ENCODE measurements at places on chromosomes 4 and X.

DNA sequence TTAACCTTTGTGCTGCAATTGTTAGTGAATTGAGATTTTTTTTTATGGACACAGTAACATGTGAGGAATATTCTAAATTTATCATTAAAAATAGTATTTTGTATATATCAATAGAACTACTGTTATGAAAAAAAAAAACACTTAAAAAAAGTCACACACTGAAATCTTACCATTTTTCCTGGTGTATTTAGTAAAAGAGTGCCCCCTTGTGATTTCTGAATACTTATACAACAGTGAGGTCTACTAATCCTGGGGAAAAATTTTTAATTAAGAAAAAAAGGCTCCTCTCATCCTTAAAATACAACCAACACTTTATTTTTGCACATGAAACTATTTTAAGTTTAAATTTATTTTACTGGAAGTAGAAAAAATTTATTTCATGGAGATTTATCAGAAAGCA is 56.4 kb upstream of the SPOCK3 start:
- DNase-seq, result peak; percentile 14

DNA sequence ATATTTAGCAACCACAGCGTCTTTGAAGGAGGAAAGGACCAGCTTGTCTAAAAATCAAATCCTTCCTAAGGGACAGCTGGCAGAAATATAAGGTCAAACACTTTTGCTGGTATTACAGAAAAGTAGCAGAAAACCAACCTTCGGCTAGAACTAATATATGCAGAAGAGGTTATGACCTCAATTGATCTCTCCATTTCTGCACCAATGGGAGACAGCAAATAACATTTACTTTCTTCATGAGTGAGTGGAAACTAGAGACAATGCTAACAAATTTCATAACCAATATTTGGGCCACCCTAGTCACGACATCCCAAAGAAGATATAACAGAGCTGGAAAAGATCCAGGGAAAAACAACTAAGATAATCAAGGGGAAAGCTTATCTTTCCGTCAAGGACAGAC is 247.0 kb upstream of the FTHL17 start:
- no peak for DNase-seq

GRCh38 chrX:123570011-123570590 is 162.8 kb downstream of the THOC2 start:
- no peak for DNase-seq

DNA sequence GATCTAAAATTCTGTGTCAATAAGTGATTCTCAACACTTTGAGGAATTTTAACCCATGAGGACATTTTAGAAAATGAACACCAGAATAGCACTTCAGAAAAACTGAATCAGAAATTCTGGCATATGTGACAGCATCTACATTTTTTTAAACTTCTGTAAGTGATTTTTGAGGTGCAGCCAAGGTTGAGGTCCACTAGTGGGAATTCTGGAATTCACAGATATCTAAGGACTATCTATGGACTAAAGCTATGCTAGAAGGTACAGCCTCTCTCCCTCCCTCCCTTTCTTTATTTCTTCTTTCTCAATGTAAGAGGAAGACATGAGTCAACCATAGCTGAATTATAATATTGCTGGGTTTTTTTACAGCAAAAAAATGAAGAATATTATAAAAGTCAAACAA is 508.2 kb upstream of the ATOH1 start:
- DNase-seq, result no peak

DNA sequence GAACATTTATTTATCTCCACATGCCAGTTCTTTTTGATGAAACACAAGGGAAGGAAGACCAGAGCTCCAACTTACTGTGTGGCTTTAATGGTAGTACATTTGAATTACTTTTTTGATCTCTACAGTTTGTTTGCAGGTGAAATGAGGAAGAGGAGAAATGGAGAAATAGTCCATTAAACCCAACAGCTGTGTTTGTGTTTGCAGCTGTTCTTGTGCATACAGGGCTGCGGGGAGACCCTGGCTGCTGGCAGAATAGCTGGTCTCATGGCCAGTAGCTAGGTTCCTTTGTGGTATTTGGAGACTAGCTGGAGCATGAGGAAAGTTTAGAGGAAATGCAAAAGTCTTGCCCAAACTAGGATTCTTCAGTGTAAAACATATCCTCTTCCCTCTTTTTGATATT is 374.8 kb downstream of the GPAT3 start:
- no peak for DNase-seq

DNA sequence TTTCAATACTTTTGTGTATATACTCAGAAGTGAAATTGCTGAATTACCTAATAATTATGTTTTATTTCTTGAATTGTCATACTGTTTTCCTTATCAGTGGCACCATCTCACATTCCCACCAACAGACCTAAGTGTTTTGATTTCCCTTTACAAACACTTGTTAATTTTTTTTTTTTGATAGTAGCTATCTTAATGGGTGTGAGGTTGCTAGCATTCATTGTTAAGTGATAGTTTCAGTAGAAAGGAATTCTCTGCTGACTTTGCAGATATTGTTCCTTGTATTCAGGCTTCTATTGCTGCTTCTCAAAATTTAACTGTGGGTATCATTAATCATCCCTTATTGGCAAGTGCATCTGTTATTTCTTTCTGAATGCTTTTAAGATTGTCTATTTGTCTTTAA is 927.5 kb upstream of the SLIT2 start:
- no peak for DNase-seq

- DNase-seq, result no peak
These were observed 1314.7 kb downstream of the FSTL5 start for GRCh38 chr4:160848901-160849760.

GRCh38 chr4:144902614-144903013 is 195.4 kb downstream of the ANAPC10 start:
- DNase-seq, result no peak

- DNase-seq, result no peak
These were observed 42.2 kb downstream of the ACOX3 start for GRCh38 chr4:8398347-8398746.

DNA sequence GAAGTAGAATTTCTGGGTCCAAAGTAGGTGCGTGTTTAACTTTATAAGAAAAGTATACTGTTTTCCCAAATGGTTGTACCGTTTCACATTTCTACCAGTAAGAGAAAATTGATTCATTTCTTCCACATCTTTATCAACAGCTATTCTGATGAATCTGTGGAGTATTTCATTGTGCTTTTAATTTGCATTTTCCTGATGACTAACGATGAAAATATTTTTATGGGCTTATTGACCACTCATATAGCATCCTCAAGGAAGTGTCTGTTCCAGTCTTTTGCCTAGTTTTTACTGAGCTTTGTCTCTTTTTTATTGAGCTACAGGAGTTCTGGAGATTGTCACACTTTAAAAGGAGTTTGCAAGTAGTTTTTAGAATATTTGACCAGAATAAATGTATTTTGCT is 92.6 kb downstream of the ASB9 start:
- DNase-seq, result no peak

- DNase-seq, result no peak
These were observed 548.1 kb upstream of the HS3ST1 start for GRCh38 chr4:11976726-11977263.

DNA sequence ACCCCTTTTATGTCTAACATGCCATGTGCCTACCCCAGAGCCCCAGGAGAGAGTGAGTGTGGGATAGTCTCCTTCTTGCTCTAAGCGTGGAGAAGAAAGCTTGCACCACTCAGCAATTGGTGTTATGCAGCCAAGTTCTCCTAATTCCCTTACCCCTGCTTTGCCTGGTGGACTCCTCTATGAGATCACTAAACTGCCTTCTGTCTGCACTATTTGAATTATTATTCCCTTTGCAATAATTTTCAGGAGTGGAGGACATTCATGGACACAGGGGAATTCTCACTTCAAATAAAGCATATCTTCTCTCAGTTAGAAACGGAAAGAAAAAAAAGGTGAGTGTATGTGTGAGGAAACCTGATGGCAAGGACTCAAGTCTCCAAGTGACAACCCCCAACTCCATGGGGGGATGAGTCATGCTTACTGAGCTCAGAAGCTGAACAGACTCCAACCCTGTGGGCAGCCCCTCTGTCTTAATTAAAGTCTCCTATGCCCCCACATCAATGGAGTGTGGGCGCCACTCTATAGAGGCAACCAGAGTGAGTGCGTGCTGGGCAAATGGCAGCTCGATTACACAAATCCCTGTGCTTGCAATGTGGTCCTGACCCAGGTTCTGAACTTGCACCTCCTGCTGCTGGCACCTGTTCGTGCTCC is 381.9 kb downstream of the RAB28 start:
- peak; percentile 4 for DNase-seq

DNA sequence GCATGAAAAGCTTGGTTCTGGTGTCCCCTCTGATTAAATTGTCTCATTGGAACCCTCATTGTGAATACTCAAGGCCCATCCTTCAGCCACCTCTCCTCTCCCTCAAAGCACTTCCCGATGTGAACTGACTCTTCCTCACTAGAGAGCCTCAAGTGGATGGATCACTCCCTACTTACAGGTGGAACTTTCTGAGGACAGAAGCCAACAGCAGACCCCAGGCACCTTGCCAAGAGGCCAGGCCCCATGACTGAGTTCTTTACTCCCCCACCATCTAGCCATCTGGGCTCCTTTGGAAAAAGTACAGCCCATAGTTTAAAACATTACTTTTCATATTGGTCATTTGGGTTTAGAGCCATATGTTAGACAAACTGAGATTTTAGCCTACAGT is 224.1 kb downstream of the SHROOM3 start:
- peak; percentile 65 for DNase-seq

GRCh38 chrX:103414561-103414960 is 38.2 kb downstream of the BEX3 start:
- no peak for DNase-seq

- peak; percentile 24 for DNase-seq
These were observed 468 bp downstream of the ZMYM3 start for GRCh38 chrX:71253253-71254091.

GRCh38 chrX:41684138-41684537 is 4.6 kb upstream of the GPR34 start:
- DNase-seq, result peak; percentile 47

DNA sequence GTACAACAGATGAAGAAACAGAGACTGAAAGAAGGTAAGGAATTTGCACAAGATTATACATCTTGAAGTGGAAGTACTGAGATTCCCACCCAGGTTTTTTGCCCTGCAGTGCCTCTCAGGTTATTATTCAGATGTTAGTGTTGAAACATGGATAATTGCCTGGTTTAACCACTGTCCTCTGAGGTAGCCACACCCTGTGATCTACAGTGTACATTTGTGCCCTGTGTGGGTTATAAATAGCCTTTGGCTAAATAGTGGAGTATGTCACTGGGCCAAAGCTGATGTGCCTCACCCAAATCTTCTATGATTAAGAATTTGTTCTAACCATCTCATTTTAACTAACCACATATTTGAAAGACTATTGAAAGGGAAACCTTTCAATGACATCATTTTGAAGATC is 5.4 kb upstream of the ASB5 start:
- peak; percentile 84 for DNase-seq

DNA sequence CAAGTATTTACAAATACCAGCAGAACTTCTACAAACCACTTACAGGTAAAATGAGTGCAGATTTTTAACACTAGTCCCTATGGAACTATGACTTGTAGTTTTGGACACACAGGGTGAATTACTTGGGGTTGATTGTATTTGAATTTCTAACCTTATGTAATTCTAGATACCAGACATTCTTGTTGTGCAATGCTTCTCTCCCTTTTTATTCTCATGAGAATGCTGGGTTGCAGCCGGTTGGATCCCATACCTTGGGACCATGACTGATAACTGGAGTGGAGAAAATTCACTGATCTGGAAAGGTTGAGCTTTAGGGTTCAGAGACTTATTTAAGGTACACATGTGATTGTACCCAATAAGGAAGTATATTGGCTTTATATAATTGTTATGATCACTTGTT is 8.8 kb downstream of the TET2 start:
- DNase-seq, result no peak

GRCh38 chrX:155052738-155053498 is 18.0 kb downstream of the CMC4 start:
- peak; percentile 2 for DNase-seq

GRCh38 chr4:4787421-4787820 is 72.0 kb upstream of the MSX1 start:
- no peak for DNase-seq

GRCh38 chrX:149540131-149540620 is 636 bp upstream of the EOLA1 start:
- peak; percentile 80 for DNase-seq

GRCh38 chr4:123619895-123620294 is 223.3 kb downstream of the SPRY1 start:
- no peak for DNase-seq

DNA sequence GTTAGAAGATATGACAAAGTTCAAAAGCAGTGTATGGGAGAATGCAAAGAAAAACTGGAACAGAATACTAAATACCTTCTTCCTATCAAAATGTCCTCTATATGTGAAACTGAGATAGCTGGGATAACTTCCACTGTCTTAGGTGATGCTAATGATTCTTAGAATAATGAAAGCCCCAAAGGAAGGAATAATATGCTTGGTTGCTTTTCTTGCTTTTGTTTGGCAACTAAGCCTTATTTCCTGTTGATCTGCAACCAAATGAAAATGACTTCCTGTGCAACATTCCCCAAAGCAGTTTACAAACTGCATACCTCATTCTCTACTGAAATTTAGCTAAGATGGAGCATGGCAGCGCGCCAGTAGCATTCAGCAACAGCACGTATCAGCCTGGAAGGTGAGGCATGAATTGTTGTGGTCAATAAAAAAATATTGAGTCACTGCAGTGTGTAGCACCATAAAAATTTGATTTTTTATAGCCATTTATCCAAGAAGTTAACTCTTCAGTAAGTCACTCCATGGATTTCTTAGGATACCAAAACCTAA is 18.7 kb downstream of the NDNF start:
- peak; percentile 40 for DNase-seq

DNA sequence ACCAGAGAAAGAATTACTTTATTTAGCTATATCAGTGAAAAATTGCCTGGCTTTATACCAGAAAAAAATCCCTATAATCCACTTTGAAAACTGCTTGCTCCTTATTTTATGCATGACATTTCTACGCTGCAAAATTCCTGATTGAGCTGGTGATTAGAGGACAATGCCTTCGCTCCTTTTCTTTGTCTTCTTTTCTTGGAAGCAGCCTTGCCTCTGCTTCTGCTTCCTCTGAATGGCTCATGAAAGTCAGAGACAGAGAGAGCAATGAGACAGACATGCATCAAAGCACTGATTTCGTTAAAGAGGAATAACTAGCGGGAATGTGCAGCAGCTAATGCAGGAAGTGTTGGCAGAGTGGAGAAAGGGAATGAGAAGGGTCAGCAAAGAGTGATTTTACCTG is 294.3 kb upstream of the IGFBP7 start:
- DNase-seq, result no peak

DNA sequence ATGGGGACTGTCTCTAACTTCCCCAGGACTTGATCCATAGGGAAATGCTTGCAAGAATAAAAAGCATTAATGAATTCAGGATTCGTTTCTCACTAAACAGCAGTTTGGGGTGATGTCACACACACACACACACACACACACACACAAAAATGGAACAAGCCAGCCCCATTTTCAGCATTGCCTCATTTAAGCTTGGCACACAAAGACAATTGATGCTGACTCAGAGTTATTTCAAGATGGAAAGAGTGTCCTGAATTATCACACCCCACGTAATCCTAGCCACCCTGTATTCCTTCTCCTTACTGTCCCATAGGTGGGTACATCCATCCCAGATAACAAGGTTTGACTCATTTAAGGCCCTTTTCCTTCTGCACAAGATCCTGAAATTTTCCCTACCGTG is 345.1 kb upstream of the HS3ST1 start:
- DNase-seq, result peak; percentile 66
